ENCODE measurements at places on chromosomes 1 and 21.
A peak's percentile ranks its signal among the peaks of the same experiment; 100 is the strongest.

DNA sequence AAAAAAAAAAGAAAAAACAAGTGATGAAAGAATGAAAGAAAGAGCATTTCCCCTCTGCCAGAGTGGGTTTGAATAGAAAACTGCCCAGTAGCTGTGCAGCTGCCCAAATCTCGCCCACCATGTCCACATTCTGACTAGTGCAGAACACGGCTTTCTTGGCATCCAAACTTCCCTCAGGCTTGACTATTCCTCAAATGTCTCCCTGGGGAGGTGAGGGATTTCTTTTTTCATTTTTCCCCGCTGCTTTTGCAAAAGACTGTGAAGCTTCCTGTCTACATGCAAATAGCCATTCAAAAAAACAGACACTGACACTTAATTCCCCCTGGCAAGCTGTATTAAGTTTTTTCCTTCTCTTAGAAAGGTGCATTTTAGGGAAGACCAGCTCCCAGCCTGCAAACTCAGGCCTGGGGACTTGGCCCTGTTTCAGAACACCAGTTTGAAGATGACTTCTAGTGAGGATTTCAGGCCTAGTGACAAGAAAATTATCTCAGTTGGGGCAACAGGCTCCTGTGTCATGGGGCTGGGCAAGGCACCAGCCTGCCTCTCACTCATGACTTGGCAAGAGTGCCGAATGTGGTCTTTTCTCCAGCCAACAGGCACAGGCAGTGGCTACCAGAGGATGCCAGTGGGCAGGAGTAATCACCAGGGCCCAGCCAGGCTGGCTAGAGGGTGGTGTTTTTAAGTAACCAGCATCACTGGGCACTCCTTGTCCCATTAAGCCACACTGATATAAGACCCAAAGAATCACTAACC, 178.1 kb upstream of the NFIA start:
- DNase-seq: no peak

GRCh38 chr1:56897150-56898004, 42.8 kb downstream of the C8A start:
- no peak for DNase-seq

DNA sequence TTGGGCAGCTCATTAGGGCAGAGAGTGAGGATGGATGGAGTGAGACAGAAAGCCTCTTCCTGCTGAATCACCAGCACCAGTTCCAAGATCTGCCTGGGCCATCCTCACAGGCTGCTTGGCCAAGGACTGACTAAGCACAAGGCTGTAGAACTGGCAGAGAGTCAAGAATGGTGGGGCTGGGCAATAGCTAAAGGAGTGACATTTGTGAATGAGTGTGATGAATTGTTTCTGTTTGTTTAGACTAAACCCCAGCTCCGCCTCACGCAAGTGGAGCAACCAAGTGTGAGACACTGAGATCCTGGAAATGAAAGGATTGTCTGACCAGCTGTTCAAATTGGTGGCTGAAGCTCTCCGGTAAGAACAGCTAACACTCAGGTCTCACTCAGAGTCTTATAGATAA, 38.6 kb downstream of the BRINP2 start:
- DNase-seq: peak; percentile 91

DNA sequence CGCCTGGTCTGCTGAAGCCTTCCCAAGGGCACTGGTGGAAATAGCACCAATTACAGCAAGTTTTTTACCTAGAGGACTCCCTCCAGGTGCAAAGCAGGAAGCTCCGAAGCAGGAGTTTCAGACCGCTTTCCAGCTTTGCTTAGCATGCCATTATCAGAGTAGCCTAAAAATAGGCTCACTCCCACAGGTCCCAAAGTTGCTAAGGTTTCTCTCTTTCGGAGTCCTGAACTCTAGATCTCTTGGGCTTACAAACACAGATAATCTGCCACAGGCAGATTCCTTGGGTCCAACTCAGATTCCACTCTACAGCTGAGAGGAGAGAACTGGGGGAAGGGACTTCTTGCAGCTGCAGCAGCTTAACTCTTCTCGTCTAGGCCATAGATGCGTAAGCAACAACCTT, 22.5 kb downstream of the ZMYND12 start:
- DNase-seq: no peak

- no peak for DNase-seq
Measured at GRCh38 chr21:46160657-46160906, 5.2 kb upstream of the FTCD start.

DNA sequence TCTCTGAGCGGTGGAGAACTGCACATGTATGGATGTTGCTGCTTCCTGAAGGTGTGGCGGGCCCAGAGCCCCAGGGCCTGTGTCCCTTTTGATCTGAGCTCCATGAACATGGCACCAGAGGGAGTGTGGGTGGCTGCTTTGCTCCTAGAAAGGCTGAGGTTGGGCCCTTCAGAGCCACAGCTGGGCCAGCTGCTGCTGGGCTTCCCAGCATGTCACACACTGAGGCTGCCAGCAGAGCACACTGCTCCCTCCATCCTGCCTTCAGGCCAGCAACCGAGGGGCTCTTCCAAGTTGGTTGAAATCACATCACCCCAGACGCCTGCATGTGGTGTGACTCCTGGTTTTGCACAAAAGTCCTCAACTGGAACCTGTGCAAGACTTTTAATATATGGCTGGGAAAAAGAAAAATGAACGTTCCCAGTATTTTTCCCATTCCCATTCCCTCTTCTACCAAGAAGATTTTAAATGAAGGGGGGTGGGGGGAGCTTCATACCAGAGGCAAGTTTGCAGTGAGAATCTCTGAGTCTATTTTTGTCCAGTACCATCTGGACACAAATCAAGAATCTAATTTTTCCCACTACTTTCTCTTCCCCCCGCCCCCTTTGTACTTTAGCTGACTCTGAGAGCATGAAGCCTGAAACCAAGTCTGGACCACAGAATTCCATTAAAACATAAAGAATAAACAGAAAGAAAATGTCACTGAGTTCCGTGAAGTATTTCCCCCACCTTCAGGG, 26.2 kb upstream of the NGF start:
- DNase-seq: no peak

- peak; percentile 35 for DNase-seq
Measured at GRCh38 chr1:183417772-183418491, at the start of gene NMNAT2. TSS of gene NMNAT2 (minus strand) at chr1:183418380. CDS start at chr1:183418267, 113 bp downstream.

- DNase-seq: peak; percentile 45
Measured at GRCh38 chr1:99004254-99004860, 304 bp downstream of the PLPPR5 start.

GRCh38 chr1:27349784-27350662, 8.2 kb downstream of the SYTL1 start:
- DNase-seq: peak; percentile 81

All from NCI-H1105 treated with DMSO at 0.1 percent for 48 hours (cell line).